ENCODE measurements at places on chromosomes 5 and 9.

GRCh38 chr9:98708933-98709911, at the start of gene GABBR2:
Gene GABBR2 (minus strand): TSS chr9:98708935. CDS start chr9:98708737, 198 bp downstream.
- DNase-seq, result no peak

GRCh38 chr9:100029251-100029650, 69.5 kb downstream of the ERP44 start:
- DNase-seq, result no peak

DNA sequence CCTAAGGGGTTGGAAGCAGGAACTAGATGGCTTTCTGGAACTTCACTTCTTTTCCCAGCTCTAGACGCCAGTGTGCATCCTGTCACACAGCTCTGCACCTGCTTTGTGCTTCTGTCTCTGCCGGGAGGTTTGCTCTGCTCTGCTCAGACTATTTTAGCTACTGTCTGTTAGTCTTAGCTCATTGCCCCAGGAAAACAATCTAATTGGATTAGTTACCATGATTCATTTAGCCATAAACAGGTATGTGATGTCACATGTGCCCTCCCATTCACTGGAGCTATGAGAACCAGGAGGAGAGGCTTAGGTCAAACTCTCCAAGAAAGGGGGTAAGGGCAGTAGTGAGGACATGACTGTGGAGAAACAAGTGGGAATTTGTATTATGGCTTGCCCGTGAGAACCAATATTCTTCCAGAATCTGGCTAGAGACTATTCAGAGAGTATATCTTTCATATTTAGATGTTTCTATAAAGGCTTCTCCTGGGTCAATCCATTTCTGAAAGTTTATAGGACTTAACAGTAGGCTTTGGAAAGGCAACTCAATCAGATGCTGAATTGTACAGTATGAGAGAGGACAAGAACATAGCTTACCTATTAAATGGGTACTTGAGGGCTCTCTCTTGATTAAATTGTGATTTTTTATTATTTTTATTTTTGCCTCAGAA, 22.4 kb upstream of the NREP start:
- DNase-seq, result no peak

- no peak for DNase-seq
These were observed 24.4 kb downstream of the TMEM245 start for GRCh38 chr9:109095321-109095720.

- no peak for DNase-seq
These were observed 13.3 kb upstream of the PSMD5 start for GRCh38 chr9:120855827-120856670.

DNA sequence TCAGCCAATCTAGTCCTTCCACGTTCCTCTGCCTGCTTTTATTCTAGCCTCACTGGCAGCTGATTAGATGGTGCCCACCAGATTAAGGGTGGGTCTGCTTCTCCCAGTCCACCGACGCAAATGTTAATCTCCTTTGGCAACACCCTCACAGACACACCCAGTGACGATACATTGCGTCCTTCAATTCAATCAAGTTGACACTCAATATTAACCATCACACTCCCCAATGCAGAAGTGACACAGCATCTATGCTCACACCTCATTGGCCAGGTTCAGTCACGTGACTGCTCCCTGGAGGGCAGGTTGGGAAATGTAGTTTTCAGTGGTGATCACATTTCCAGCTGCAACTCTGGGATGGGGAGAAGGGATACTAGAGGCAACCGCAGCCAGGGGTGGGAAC, 13.0 kb downstream of the SUSD3 start:
- no peak for DNase-seq

DNA sequence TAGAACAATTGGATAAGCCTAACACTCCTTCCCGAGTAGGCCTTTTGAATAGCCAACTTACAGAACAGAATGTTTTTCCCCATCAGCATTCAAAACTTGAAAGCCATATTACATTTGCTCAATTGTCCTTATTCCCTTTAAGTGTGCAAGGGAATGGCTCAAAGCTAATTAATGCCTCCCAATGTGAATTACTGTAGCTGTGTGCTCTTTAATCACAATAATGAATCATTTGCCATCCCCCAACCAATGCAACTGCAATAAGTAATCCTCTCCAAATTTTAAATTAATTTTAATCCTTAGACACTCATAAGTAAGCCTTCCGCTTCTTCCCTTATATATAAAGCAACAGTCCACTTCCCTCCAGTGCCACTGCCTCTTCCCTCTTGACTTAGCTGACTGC, 115.9 kb downstream of the DROSHA start:
- no peak for DNase-seq

DNA sequence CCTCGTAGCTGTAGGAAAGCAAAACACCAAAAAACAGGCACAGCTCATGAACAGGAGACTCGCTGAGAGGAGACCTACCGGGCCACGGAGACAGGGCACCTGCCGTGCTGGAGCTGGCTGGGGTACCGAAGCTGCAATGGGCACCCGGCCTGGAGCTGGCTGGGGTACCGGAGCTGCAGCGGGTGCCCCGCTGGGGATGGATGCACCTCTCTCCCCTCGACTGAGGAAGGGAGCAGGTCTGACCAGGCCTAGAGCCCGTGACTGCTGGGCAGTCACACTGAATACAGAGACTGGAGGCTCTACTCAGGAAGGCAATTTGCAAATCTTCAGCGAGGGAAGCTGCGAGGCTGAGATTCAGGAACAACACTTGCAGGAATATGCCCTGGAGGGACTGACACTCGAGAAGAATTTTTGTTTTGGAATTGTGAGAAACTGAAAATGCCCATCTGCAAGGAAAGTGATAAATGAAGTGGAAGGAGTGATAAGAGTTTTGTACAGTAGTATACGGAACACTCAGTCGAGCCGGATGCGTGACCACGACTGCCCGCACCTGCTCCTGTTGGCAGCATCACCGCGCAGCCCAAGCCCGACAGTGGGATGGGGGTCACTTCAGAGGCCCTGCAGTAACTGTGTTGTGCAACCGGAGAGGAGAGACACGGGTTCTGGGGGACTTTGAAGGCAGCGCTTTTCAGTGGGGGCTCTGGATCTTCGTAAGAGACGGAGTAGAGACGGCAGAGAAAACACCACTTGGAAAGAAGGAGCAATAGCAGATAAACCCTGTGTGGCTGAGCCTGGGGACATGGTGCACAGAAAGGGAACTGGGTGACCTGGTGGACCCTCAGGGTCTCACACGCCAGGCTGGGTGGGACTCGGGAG, 27.9 kb upstream of the LPCAT1 start:
- no peak for DNase-seq

GRCh38 chr5:6615034-6615815, 17.6 kb downstream of the NSUN2 start:
- DNase-seq, result no peak

GRCh38 chr9:98625728-98626127, 83.0 kb downstream of the GABBR2 start:
- DNase-seq, result no peak

DNA sequence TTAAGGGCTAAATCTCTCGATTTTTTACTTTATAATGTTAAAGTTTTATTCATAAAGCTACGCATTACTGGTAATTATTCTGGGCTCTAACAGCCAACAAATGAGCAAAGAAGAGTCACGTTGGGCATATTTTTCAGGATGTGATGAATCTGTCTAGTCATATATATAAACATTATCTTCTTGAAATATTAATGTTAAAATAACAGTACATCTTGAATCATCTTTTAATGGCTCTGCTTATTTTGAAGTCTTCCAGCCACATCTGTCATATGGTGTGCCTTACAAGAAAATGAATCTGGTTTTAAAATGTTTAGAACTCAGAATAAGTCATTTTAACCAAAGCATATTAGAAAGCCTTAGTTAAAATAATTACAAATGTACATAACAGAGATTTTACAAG, 96.9 kb downstream of the CWC27 start:
- DNase-seq, result no peak

DNA sequence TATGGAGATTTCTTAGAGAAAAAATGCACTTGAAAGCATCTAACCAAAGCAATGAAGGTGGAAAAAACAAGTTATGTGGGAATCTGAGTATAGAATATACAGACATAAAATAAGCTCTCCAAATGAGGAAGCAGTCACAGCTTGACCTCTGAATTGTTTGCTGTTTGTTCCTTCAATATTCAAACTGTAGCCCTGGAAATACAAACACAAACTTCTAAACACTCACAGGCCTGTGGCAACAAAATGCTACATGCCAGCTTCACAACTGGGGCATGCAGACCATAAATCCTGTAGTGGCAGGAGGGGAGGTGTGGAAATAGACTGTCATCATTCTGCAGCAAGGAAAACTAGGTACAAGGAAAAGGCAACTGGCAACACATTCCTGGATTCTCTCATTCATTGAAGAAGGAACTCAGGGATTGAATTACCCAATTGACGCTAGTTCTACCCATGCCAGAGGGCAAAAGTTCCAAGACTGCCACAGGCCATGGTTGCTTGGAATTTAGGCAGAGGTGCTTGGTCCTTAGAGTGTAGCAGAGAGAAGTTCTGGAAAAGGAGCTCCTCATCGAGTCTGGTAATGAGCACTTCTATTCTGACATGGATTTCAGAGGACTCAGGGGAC, 349.6 kb downstream of the PDE4D start:
- no peak for DNase-seq

GRCh38 chr9:115986508-115986907, 167.1 kb upstream of the PAPPA start:
- DNase-seq, result no peak

DNA sequence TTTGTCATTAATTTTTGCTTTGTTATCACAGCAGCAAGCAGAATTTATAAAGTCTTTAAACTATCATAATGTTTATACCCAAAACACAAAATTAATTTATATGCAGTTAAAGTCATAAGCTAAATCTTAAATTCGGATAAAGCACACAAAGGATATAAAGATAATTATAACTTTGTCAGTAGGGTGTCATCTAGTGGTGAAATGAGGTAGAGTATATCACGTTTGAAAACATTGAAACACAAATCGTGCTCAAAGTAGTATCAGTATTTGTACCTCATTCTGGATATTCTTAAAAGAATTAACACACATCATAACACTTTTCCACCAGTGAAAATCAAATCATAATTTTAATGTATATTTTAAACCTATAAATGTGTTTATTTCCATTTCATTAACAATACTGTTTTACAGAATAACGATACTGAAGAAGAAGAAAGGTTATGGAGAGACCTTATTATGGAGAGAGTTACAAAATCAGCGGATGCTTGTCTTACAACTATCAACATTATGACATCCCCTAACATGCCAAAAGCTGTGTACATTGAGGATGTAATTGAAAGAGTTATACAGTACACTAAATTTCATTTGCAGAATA, 129.5 kb downstream of the NIPBL start:
- DNase-seq, result no peak

GRCh38 chr5:109848130-109848529, 158.4 kb downstream of the MAN2A1 start:
- no peak for DNase-seq

GRCh38 chr5:2213121-2213730, 330.5 kb upstream of the IRX4 start:
- no peak for DNase-seq

DNA sequence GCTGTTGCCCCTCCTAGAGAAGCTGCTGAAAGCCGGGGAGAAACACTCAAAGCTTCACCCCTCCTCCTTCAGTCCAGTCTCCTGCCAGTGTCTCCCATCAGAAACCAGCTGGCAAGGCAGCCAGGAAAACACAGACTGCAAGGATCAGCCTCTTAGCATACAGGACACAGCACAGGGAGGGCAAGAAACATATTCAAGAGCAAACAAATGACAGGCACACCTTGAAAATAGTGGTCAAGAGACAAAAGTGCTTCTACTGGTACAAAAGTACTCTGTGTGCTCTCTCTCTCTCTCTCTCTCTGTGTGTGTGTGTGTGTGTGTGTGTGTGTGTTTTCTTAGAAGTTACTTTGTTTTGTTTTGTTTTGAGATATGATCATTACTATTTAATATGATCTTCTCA, 227.2 kb downstream of the RAB3C start:
- no peak for DNase-seq

GRCh38 chr5:134813827-134814226, 31.9 kb upstream of the C5orf24 start:
- no peak for DNase-seq

- no peak for DNase-seq
These were observed 131.5 kb downstream of the ADAMTS19 start for GRCh38 chr5:129591508-129592160.

GRCh38 chr9:35229066-35229778, 67.4 kb downstream of the UNC13B start:
- no peak for DNase-seq

- DNase-seq, result no peak
These were observed 43.4 kb downstream of the OSTF1 start for GRCh38 chr9:75131700-75132099.

DNA sequence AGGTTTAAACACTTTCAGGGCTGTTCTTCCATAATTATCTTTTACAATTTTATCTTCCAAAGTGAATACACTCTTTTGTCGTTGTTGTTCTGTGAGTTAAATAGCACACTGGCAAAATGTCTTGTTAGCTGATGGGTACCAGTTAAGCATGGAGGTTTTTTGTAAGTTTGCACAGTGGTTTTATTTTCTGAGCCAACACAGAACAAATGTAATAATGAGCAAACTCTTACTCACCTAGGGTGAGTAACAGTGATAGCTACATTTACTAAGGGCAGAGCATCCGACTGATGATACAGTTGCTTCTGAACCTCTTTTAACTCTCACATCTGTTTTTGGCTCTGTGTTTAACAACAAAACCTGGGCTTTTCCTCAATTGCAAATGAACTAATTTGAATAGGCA, 103.2 kb downstream of the CTNND2 start:
- no peak for DNase-seq

- no peak for DNase-seq
These were observed 114.3 kb upstream of the STARD4 start for GRCh38 chr5:111626473-111627148.

- no peak for DNase-seq
These were observed 20.4 kb downstream of the GNPDA1 start for GRCh38 chr5:141992349-141992963.

- no peak for DNase-seq
These were observed 418.7 kb upstream of the KIF2A start for GRCh38 chr5:61887271-61887670.

GRCh38 chr5:107724642-107725041, 53.9 kb upstream of the EFNA5 start:
- DNase-seq, result no peak

DNA sequence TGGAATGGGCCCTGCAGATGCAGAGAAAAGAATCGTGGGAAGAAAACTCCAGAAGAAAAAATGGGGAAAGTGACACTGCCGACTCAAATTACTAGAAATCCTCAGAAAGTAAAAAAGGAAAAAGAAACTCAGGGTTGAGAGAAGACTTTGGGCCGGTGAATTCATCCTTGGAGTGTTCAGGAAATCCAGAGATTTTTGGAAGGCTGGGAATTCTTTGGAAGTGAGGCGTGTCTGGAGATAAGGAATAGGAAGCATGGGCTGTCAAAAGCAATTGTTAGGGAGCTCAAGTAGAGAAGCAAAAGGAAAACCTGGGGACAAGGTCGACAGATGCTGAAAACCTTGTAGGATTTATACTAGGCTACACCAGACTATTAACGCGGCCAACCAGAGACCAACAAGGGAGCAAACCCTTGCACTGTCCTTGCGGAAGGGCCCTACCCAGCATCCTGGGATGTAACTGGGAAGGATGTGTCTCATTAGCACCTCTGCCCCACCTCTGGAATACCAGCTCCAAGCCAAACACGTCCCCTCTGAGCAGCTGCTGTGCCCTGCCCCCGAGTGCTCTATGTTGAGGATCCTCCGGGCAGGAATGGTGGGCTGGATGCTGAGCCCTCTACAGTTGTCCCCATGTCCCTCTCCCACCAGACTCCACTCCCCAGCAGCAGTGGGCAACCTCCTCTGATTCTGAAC, 11.6 kb downstream of the DAB2IP start:
- no peak for DNase-seq

GRCh38 chr9:25350011-25350410, 328.2 kb downstream of the TUSC1 start:
- DNase-seq, result no peak

GRCh38 chr5:147339313-147339712, 104.5 kb downstream of the STK32A start:
- DNase-seq, result no peak
